Stimulated activated CD4-positive, alpha-beta T cell treated with anti-CD3 and anti-CD28 coated beads, TNF-alpha, amount 100 ng/mL, for 24 hours (primary cell): ENCODE measurements at places on chromosomes 3 and 15.

GRCh38 chr3:130480736-130481135 is 36.2 kb upstream of the COL6A6 start:
- DNase-seq, result no peak

- DNase-seq, result no peak
Observed at GRCh38 chr3:56321892-56322291, 146.4 kb downstream of the ERC2 start.

DNA sequence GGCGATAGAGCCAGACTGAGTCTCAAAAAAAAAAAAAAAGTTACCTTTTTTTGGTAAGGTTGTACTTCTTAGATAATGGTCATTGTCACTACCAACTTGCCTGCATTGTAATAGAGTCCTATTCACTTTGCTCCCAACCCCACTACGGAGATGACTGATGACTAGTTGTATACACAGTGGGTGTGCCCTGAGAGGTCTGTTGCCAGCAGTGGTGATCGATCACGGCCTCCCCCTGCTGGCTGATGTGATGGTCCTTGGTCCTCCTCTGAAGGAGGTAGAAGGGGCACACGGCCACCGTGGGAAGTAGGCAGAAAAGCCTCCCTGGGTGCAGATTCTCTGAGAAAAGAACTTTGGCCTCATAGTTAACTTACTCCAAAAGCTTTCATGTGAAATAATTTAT is 10.7 kb downstream of the GCNT3 start:
- no peak for DNase-seq

GRCh38 chr15:66719471-66719870 is 17.4 kb downstream of the SMAD6 start:
- no peak for DNase-seq

- DNase-seq, result no peak
Observed at GRCh38 chr3:180804916-180805315, 107.6 kb upstream of the FXR1 start.

DNA sequence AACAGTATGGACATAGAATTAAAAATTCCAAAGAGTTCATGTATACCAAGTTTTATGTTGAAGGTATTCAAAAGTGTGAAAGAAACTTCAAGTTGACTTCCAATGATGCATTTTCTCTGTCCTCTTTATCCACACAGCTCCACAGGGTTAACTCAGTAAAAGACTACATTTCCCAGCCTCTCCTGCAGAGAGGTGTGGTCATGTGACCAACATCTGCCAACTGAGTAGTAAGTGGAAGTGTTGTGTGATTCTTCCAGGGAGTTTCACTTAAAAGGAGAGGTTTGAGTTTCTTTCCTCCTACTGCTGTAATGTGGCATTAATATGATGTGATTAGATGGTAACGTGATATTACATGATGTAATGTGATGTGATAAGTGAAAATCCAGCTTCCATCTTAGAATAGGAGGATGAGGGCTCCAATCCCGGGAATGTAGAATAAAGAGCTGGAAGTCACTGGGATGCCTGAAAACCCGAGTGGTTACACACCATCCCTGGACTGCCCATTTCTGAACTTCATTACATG is 280.6 kb downstream of the ARRDC4 start:
- no peak for DNase-seq

DNA sequence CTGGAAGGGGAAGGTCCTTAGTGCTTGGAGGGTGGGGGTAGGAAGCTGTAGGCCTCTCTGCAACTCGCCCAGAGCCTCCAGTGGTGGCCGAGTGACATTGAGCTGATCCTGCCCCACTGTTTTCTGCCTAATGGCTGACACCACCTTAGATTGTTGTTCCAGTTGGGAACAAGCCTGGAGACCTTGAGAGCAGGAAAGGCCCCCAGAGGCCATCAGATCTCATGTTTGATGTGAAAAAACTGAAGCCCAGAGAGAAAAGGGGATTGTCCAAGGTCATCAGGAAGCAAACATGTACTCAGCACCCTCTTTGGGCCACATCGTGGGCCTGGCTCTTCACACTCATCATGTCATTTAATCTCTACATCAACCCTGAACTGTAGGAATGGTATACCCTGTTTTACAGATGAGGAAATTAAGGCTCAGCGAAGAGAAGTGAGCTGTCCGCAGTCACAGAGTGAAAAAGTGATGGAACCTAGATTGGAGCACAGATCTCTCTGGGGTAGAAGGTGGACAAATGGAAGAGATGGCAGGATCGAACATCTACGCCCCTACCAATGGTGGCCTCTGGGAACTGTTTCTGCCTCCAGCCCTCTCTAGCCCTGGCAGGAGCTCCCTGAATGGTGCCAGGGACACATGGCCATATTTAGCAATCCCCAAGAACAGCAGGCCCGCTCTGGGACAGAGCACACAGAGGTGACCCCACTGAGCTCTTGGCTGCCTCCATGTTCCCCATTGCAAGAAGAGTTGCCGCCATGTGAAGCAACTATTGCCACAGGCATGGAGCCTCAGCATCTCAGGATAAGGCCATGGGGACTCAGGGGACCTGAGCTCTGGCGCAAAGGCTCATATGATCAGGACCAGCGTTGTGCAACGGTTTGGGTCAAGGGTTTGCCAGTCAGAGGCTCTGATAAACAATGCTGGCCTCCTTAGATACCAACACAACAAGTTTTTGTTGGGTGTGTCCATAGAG is 31.6 kb upstream of the TSEN2 start:
- DNase-seq, result no peak

DNA sequence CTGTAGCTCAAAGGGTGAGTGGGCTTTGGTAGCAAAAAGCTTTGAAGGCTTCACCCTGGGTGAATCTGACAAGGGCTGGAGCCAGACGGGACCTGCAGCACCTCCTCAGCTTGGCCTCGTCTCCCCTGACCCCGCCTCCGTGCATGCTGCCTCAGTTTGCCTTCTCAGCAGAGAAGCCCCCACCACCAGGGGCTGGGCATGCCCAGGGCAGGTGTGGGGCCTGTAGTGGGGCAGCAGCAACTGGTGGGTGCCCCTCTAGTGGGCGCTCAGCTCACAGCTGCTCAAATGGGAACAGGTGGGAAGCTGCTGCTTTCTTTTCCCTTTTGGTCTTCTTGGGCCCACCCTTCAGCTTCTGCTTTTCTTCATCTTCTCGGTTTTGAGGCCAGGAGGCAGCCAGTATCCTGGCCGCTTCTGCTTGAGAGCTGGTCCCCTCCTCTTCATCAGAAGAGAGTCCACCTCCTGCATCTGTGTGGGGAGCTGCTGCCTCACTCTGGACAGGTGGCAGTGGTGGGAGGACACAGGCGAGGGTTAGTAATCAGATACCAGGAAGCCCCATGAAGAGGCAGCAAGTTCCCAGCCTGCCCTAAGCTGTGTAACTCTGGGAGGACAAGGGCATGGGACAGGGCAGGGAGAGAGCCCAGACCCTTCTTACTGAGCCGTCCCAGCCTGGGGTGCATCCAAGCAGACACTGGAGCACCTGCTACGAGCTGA is 21.0 kb downstream of the TMEM43 start:
- DNase-seq, result no peak
